ENCODE measurements at places on chromosomes 4 and X.
A peak's percentile ranks its signal among the peaks of the same experiment; 100 is the strongest.

DNA sequence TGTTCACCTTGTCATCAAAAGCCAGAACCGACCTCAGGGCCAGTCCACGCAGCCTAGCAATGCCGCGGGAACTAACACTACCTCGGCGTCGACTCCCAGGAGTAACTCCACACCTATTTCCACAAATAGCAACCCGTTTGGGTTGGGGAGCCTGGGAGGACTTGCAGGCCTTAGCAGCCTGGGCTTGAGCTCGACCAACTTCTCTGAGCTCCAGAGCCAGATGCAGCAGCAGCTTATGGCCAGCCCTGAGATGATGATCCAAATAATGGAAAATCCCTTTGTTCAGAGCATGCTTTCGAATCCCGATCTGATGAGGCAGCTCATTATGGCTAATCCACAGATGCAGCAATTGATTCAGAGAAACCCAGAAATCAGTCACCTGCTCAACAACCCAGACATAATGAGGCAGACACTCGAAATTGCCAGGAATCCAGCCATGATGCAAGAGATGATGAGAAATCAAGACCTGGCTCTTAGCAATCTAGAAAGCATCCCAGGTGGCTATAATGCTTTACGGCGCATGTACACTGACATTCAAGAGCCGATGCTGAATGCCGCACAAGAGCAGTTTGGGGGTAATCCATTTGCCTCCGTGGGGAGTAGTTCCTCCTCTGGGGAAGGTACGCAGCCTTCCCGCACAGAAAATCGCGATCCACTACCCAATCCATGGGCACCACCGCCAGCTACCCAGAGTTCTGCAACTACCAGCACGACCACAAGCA lies 898 bp downstream of the UBQLN2 start:
- peak; percentile 49 for DNase-seq

- peak; percentile 86 for DNase-seq
Measured at GRCh38 chr4:147518846-147519767, 38.2 kb downstream of the EDNRA start.

- peak; percentile 15 for DNase-seq
Measured at GRCh38 chrX:72568406-72569092, 4.1 kb downstream of the HDAC8 start.

- DNase-seq, result no peak
Measured at GRCh38 chrX:126723881-126724280, 95.6 kb upstream of the PRR32 start.

GRCh38 chr4:85767649-85768048 lies 292.7 kb downstream of the ARHGAP24 start:
- no peak for DNase-seq

DNA sequence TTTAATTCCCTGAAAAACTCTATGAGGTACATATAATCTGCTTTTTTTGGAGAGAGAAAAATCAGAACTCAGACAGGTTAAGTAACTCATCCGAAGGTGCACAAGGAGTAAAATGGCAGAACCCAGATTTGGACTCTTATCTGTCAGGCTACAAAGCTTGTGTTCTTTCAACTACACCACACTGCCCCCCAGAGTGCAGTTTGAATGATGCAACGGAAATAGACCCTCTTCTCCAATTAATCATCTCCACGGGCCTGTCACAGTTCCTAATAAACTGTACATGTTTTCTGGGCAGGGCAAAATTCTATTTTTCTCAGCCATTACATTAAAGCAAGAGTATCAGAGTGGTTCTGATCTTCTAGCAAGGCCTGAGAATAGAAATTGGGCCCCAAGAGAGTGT lies 35.3 kb upstream of the DCX start:
- DNase-seq, result no peak

DNA sequence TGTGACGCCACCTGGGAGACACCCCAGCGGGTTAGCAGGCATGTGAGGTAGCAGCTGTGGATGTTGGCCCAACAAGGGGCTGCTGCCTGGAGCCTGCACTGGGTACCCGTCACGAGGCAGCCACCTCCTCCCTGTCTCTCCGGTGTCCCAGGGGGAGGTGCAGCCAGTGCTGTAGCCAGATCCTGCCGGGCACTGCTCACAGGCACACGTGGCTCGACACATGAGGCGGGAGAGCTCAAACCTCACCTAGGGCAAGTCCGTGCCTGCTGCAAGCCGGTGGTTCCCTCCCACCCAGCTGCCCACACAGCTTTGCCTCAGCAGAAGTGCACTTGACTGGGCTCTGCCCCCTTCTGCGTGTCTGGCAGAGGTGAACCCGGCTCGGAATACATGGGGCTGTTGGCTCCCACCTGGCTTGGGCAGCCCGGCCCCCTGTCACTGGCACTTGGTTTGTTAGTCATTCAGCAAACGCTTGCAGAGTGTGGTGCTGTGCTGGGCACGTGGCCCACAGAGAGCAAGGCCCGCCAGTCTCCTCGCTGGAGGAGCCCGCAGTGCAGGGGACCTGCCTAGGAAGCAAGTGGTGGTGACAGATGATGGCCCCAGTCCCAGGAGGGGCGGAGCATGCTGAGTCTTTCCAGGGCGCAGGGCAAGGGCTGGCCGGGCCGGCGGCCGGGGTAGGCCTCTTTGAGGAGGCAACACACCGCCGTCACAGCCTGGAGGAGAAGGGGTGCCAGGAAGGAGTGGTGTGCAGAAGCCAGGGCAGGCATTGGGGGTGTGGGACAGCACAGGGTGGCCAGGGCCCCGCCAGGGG lies 10.1 kb upstream of the SH3TC1 start:
- DNase-seq, result no peak

GRCh38 chr4:81470456-81471297 lies 1.0 kb downstream of the RASGEF1B start:
- no peak for DNase-seq

- DNase-seq, result peak; percentile 76
Measured at GRCh38 chrX:46408553-46409407, 136.4 kb downstream of the ZNF674 start.

DNA sequence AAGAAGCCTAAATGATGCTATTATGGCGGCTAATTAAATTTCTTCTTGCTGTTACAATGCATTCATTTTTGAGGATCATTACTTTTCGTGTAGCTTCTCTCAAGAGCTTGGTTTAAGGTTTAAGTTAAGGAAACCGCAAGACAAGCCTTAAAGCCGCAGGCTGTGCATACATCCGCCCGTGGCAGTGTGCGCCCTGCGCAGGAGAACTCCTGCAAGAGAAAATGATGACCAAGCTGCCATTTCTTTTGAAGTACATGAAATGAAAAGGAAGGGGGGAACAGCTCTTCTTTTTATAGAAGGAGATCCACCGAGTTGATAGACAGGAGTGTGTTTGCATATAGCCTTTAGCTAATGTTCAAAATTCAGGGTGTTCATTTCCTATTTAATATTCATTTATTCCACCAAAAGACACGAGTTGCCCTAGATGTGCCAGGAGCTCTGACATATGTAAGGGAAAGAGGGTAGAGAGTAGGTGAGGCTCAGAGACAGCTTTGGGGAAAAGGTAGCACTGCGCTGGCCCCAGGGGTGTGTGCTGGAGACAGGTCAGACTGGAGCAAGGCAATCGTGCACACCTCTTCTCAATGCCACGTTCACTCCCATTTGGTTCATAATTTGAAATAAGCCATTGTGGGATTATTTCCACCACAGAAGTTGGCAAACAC lies 112.1 kb upstream of the LDB2 start:
- DNase-seq, result no peak

- no peak for DNase-seq
Measured at GRCh38 chr4:79492148-79492547, 84.1 kb upstream of the GK2 start.

DNA sequence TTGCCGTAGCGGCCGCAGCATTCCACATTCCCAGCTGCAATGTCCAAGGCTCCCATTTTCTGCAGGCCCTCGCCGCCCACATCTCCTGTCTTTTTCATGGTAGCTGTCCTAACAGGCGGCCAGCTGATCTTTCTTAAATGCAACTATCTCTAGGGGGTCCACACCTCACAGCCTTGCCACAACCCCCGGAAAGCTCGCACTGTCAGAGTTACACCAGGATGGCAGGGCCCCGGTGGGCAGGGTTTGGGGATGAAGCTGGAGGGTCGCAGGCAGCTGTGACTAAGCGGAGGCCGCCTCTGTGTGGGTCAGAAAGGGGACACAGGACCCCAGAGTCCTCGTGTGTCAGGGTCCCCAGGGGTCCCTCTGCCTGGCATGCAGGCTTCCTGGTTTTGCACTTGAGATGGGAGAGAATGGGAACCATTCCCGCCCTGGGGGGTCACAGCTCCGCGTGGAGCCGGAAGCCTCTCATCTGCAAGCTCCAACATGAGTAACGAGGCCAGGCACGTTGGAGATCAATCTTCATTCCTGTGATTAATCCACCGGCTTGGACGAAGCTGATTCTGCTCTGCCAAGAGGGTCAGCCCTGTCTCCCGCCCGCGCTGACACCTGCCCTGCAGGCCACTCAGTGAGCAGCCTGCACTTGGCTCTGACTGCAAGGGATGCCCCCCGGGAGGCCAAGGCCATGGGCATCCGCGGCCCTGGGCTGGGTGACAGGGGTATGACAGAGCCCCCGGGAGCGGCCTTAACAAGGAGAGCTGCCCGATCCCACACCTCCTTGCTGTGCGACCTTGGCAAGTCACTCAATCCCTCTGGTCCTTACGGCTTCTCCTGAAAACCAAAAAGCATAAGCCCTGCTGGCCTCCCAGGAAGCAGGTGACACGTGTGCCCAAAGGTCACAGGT lies 97.9 kb downstream of the ADRA2C start:
- no peak for DNase-seq

DNA sequence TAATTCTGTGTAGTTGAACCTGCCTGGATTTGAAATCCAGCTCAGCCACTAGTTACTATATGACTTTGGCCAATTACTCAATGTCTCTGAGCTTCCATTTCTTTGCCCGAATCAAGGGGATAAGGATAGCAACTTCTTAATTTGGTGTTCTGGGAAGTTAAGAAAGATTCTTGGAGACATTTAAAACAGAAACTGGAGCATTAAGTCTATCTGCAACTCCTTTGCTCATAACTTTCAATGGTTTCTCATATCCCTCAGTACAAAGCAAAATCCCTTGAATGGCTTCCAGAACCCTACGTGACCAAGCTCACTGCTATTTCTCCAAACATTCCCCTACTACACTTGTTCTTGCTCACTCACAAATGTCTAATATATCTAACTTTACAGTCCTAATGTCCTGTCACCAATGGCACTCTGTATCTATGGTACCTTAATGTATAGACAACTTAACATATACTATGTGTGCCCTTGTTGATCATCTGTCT lies 849.1 kb upstream of the SLIT2 start:
- peak; percentile 47 for DNase-seq

DNA sequence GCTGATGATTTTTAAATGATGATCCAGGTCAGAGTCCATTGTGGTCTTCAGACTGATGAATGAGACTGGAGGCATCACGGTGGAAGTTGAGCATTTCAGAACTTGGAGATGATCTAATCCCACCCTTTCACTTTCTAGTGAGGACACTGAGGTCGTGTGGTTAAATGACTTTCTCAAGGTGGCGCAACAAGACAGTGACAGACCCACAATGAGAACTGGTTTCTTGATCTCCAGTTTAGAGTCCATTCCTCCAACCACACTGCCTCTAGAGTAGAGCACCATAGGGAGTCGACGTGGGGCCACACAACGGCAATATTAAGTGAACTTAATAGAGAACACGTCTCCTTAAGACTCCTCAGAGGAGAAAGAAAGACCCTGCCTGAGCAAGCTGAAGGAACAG lies 381.0 kb downstream of the UNC5C start:
- no peak for DNase-seq

- DNase-seq, result peak; percentile 74
Measured at GRCh38 chrX:104343428-104344129, 88.8 kb upstream of the ESX1 start.

GRCh38 chrX:36986231-36986630 lies 21.9 kb upstream of the FAM47C start:
- DNase-seq, result no peak

Measured in IMR-90 (cell line).